Panc1 (cell line): ENCODE measurements at places on chromosomes 12 and 14. TPM values are rescaled to one million over a fixed set of nuclear protein-coding genes. Genes with fewer than 3 reads are reported as not detected.
A peak's percentile ranks its signal among the peaks of the same experiment; 100 is the strongest.

- no peak for DNase-seq
- H3K36me3 ChIP-seq, result no peaks in the 10 kb centered on the region
- H3K27me3 ChIP-seq, result no peaks in the 10 kb centered on the region
Observed at GRCh38 chr14:58138031-58138713, 13.8 kb downstream of the ARMH4 start.

GRCh38 chr14:90693413-90693812 lies 122.8 kb downstream of the TTC7B start:
- no peak overlapping the region for H3K4me3 ChIP-seq
- no peak for DNase-seq
- peaks cover 4% of the 10 kb centered on the region for H3K4me1 ChIP-seq
- no peaks in the 10 kb centered on the region for H3K27me3 ChIP-seq

Gene KCNC2
- total RNA-seq, result not detected

DNA sequence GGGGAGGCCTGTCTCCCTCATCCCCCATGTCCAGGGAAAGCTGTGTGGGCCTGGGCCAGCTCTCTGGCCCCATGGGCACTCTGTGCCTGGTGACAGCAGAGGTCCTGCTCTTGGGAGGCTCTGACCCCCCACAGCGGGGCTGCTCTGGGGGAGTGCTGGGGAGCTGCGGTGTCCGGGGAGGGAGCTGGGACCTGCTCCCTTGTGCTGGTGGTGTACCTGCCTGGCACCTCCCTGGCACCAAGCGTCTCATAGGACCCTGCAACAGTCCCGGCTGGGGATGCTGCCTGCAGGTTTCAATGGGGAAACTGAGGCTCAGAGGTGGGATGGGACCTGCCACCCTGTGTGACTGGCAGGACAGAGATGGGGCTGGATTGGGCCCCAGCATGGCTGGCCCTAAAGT lies 111.3 kb downstream of the KIF26A start:
- no peak overlapping the region for H3K4me3 ChIP-seq
- H3K27ac ChIP-seq, result no peak overlapping the region
- H3K36me3 ChIP-seq, result no peaks in the 10 kb centered on the region

- H3K4me1 ChIP-seq, result no peaks in the 10 kb centered on the region
- peaks cover 2% of the 10 kb centered on the region; the same call in 1 of the 2 replicates for H3K36me3 ChIP-seq
- no peak overlapping the region for H3K4me3 ChIP-seq
- H3K27ac ChIP-seq, result no peak overlapping the region
- no peak for DNase-seq
- no peaks in the 10 kb centered on the region for H3K27me3 ChIP-seq
Observed at GRCh38 chr12:113260127-113260526, 38.9 kb downstream of the TPCN1 start.

GRCh38 chr12:63423839-63424238 lies 244.5 kb downstream of the DPY19L2 start:
- H3K4me1 ChIP-seq, result no peaks in the 10 kb centered on the region
- peaks cover 2% of the 10 kb centered on the region; the same call in 1 of the 2 replicates for H3K27me3 ChIP-seq
- no peak overlapping the region for H3K27ac ChIP-seq
- no peak for DNase-seq
- H3K36me3 ChIP-seq, result no peaks in the 10 kb centered on the region

Gene LIN7A
- not detected for total RNA-seq

- H3K4me3 ChIP-seq, result peak overlapping the region; percentile 86
- peaks cover 44% of the 10 kb centered on the region for H3K4me1 ChIP-seq
Observed at GRCh38 chr12:12896260-12896659, 4.9 kb downstream of the GPRC5A start.

- no peak overlapping the region for H3K4me3 ChIP-seq
- DNase-seq, result no peak
- H3K36me3 ChIP-seq, result no peaks in the 10 kb centered on the region
- no peak overlapping the region for H3K27ac ChIP-seq
Observed at GRCh38 chr12:9711664-9712063, 21.2 kb downstream of the CLECL1 start.

Gene FAM90A1
- not detected for total RNA-seq

Gene FAIM2
- 0.49 TPM for total RNA-seq

- H3K27ac ChIP-seq, result no peak overlapping the region
- no peak overlapping the region for H3K4me3 ChIP-seq
- H3K4me1 ChIP-seq, result no peaks in the 10 kb centered on the region
- H3K27me3 ChIP-seq, result no peaks in the 10 kb centered on the region
- DNase-seq, result no peak
Observed at GRCh38 chr12:57191410-57191809, 25.2 kb upstream of the NXPH4 start.

DNA sequence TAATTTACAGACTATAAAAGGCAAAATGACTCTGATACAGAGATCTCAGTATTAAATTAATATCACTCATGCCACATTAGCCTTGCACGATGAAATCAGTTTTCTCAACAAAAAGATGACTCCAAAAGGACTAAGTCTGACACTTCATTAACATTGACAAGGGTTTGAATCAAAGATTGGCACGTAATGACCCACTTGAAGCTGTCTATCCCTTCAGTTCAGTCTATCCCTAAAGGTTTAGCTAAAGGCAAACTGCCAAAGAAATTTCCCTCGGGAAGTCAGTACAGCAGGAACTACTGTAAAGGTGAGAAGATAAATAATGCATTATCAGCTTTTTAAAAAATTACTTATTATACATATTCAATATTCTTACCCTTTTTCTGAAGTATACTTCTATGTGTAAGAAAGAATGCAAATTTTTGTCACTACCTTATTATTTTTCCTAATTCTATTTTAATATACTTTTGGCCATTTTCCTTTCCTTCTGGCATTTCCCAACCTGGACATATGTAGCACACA lies 127.1 kb downstream of the NELL2 start:
- H3K36me3 ChIP-seq, result no peaks in the 10 kb centered on the region
- H3K4me1 ChIP-seq, result no peaks in the 10 kb centered on the region
- no peak overlapping the region for H3K27ac ChIP-seq
- no peaks in the 10 kb centered on the region for H3K27me3 ChIP-seq

DNA sequence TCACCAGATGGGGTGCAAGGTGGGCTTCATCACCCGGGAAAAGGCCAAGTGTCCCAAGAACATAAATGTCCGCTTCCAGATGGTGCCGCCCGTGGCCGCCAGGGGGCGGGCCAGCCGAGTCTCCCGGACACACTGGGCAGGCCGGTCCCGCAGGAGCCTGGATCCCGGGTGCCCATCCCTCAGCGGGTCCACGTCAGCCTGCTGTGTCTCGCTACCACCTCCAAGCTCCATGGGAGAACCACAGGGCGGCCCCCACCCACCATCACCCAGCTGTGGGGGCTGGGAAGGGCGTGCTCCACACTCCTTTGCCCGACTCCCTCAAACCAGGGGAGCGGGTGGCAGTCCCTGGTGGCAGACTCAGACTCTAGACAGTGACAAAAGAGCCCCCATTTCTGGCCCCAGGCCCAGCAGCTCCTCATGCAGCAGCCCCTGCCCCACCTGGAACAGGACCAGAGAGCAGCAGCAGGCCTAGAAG lies 22.0 kb upstream of the NUDT14 start:
- H3K27me3 ChIP-seq, result no peaks in the 10 kb centered on the region
- H3K36me3 ChIP-seq, result no peaks in the 10 kb centered on the region
- peak; percentile 7 for DNase-seq
- H3K4me3 ChIP-seq, result no peak overlapping the region
- no peak overlapping the region for H3K27ac ChIP-seq

GRCh38 chr12:95605875-95606274 lies 54.6 kb upstream of the USP44 start:
- no peaks in the 10 kb centered on the region for H3K36me3 ChIP-seq
- DNase-seq, result no peak
- H3K4me1 ChIP-seq, result peaks cover 7% of the 10 kb centered on the region
- no peak overlapping the region for H3K4me3 ChIP-seq
- H3K27ac ChIP-seq, result no peak overlapping the region

Gene LUM
- total RNA-seq, result 0.23 TPM

GRCh38 chr12:104809706-104810385 lies 148.2 kb downstream of the SLC41A2 start:
- DNase-seq, result no peak
- no peaks in the 10 kb centered on the region for H3K36me3 ChIP-seq
- H3K27me3 ChIP-seq, result no peaks in the 10 kb centered on the region
- no peaks in the 10 kb centered on the region for H3K4me1 ChIP-seq
- no peak overlapping the region for H3K27ac ChIP-seq

Gene SSPN
- 23.4 TPM for total RNA-seq

GRCh38 chr14:104517867-104518266 lies 61.7 kb upstream of the C14orf180 start:
- H3K4me1 ChIP-seq, result no peaks in the 10 kb centered on the region
- DNase-seq, result no peak
- no peak overlapping the region for H3K27ac ChIP-seq
- H3K27me3 ChIP-seq, result no peaks in the 10 kb centered on the region
- H3K36me3 ChIP-seq, result no peaks in the 10 kb centered on the region
- no peak overlapping the region for H3K4me3 ChIP-seq

Gene TOMM20L
- not detected for total RNA-seq

GRCh38 chr14:94074534-94074933 lies 6.5 kb downstream of the DDX24 start:
- H3K27me3 ChIP-seq, result no peaks in the 10 kb centered on the region
- no peak overlapping the region for H3K27ac ChIP-seq
- no peak overlapping the region for H3K4me3 ChIP-seq
- peaks cover 3% of the 10 kb centered on the region for H3K4me1 ChIP-seq

DNA sequence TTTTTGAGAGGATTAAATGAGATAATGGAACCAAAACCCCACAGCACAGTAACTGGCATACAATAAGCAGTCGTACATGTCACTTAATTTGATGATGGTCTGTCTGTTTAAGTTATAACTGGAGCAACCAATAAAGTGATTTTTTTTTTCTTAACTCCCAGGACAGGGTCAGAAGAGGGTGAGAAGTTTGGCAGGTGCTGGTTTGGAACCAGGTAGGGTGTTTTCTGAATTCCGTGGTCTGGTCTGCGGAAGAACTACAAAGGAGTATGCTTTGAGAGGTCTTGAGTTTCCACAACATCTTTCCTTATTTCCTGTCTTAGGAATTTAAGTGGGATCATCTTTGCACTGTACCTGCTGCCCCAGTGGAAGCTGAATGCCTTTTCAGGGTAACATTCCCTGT lies 111.7 kb downstream of the SLC8A3 start:
- no peaks in the 10 kb centered on the region for H3K4me1 ChIP-seq
- no peak overlapping the region for H3K4me3 ChIP-seq
- no peak overlapping the region for H3K27ac ChIP-seq
- H3K36me3 ChIP-seq, result no peaks in the 10 kb centered on the region
- no peak for DNase-seq

GRCh38 chr14:61710853-61711817 lies 15.8 kb downstream of the HIF1A start:
- no peak for DNase-seq
- H3K27ac ChIP-seq, result no peak overlapping the region
- no peak overlapping the region for H3K4me3 ChIP-seq

GRCh38 chr14:51780006-51780692 lies 80.3 kb upstream of the GNG2 start:
- no peaks in the 10 kb centered on the region for H3K36me3 ChIP-seq
- no peaks in the 10 kb centered on the region for H3K4me1 ChIP-seq
- no peak overlapping the region for H3K4me3 ChIP-seq
- peak; percentile 15 for DNase-seq

Gene MYF5
- not detected for total RNA-seq

Gene E2F7
- 13.1 TPM for total RNA-seq

DNA sequence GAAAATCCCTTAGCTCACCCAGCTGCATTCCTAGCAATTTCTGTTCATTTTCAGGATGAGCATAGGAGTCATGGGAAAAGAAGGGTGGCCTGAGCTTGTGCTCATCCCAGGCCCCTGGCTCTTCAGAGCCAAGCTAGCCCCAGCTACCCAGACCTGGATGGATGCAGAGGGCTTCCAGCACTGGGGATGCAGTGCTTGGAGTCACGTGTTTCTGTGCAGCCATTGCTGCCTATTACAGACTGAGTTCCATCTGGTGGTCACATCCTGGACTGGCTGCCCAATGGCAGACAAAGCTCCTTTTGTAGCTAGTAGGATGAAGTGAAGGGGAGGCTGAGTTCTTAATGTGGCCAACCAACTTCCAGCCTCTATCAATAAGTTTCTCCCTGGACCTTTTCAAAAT lies 54.2 kb upstream of the JDP2 start:
- no peak for DNase-seq
- H3K27me3 ChIP-seq, result peaks cover 7% of the 10 kb centered on the region
- no peaks in the 10 kb centered on the region for H3K4me1 ChIP-seq
- H3K27ac ChIP-seq, result no peak overlapping the region
- no peaks in the 10 kb centered on the region for H3K36me3 ChIP-seq

Gene PCK2
- total RNA-seq, result 24.5 TPM

GRCh38 chr12:42589465-42590329 lies at the start of gene PRICKLE1:
PRICKLE1 (minus strand) TSS chr12:42589746; CDS start chr12:42472516, 117,230 bp downstream.
- peak within 1 kb of the TSS; percentile 77 for H3K27ac ChIP-seq
- H3K4me1 ChIP-seq, result peaks cover 19% of the 10 kb centered on the region
- H3K36me3 ChIP-seq, result no peaks in the 10 kb centered on the region
- peaks cover 15% of the 10 kb centered on the region for H3K27me3 ChIP-seq
- DNase-seq, result no peak

Gene KRT83
- total RNA-seq, result 0.28 TPM

GRCh38 chr14:36087411-36087810 lies 89.1 kb downstream of the PTCSC3 start:
- no peak overlapping the region for H3K27ac ChIP-seq
- no peaks in the 10 kb centered on the region for H3K4me1 ChIP-seq
- H3K36me3 ChIP-seq, result no peaks in the 10 kb centered on the region
- no peak overlapping the region for H3K4me3 ChIP-seq
- H3K27me3 ChIP-seq, result no peaks in the 10 kb centered on the region; the same call in 1 of the 2 replicates

Gene FLRT2
- 4.5 TPM for total RNA-seq

DNA sequence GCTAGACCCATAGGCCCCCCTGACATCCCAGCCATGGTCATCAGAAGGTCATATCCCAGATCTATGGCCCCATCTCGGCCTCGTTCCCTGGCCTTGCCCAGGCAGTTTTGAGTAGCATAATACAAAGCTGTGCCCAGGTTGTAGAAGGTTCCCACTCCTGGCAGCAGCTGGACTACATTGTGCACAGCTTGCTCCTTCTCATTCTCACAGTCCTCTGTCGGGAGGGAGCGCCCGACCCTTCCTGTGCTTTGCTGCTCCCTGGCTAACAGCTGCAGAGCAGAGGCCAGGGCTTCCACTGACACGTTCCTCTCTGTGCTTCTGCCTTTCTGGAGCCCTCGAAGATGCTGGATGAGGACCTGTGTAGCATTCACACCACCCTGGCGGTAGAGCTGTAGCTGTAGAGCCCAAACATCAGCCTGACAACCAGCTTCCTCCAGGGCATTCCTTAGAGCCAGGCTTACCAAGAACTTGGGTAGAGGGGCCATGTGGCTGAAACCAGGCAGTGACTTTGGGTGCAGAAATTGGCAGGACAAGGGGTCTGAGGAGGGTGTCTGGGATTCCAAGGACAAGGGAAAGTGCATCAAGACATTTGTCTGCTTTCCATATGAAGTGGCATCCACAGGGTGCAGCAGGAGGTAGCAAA lies 1.0 kb downstream of the APOF start:
- H3K36me3 ChIP-seq, result no peaks in the 10 kb centered on the region; the same call in 1 of the 2 replicates
- H3K27me3 ChIP-seq, result no peaks in the 10 kb centered on the region
- peaks cover 8% of the 10 kb centered on the region for H3K4me1 ChIP-seq
- no peak for DNase-seq

GRCh38 chr14:50407111-50407812 lies 10.6 kb upstream of the CDKL1 start:
- no peak overlapping the region for H3K4me3 ChIP-seq
- no peak overlapping the region for H3K27ac ChIP-seq
- no peaks in the 10 kb centered on the region for H3K27me3 ChIP-seq
- DNase-seq, result no peak
- no peaks in the 10 kb centered on the region for H3K36me3 ChIP-seq

Gene HOXC9
- 37.2 TPM for total RNA-seq

GRCh38 chr14:66603945-66604344 lies 96.0 kb downstream of the GPHN start:
- no peak overlapping the region for H3K27ac ChIP-seq
- no peaks in the 10 kb centered on the region; the same call in 1 of the 2 replicates for H3K4me1 ChIP-seq
- DNase-seq, result no peak
- H3K36me3 ChIP-seq, result no peaks in the 10 kb centered on the region
